T-helper 1 cell (primary cell): ENCODE measurements at places on chromosomes 11 and 22.

GRCh38 chr11:11740073-11740702, 101.6 kb upstream of the USP47 start:
- DNase-seq, result no peak

DNA sequence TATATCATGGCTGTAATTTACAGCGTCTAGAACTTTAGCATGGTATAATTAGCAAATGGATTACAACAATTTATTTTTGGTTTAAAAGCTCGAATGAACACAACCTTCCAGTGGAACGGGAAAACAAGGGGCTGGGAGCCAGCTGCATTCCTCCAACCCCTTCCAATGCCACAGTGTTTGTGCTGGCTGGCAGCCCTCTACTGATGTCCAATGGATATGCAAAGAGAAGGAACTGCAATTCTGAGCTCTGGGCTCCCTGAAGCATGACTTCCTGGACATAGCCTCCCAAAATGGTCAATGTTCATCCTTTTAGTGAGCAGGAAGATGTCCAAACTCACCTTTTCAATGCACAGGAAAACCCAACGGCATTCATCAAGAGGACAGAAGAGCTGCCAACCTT, 288.3 kb downstream of the TENM4 start:
- DNase-seq, result no peak

GRCh38 chr11:85801527-85801926, 9.4 kb downstream of the SYTL2 start:
- no peak for DNase-seq

- DNase-seq, result no peak
These were observed 56.1 kb downstream of the KIAA1671 start for GRCh38 chr22:25008666-25009065.

DNA sequence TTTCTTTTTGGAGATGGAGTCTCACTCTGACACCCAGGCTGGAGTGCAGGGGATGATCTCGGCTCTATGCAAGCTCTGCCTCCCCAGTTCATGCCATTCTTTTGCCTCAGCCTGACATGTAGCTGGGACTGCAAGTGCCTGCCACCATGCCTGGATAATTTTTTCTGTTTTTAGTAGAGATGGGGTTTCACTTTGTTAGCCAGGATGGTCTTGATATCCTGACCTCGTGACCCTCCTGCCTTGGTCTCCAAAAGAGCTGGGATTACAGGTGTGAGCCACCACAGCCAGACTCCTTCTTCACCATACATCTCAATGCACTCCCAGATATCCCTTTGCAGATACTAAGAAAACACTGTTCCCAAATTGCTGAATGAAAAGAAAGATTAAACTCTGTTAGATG, 224.3 kb downstream of the OR4A5 start:
- no peak for DNase-seq

- DNase-seq, result no peak
These were observed 6.0 kb downstream of the MPST start for GRCh38 chr22:37025500-37026070.

- no peak for DNase-seq
These were observed 24.9 kb downstream of the PGM2L1 start for GRCh38 chr11:74373382-74373781.

DNA sequence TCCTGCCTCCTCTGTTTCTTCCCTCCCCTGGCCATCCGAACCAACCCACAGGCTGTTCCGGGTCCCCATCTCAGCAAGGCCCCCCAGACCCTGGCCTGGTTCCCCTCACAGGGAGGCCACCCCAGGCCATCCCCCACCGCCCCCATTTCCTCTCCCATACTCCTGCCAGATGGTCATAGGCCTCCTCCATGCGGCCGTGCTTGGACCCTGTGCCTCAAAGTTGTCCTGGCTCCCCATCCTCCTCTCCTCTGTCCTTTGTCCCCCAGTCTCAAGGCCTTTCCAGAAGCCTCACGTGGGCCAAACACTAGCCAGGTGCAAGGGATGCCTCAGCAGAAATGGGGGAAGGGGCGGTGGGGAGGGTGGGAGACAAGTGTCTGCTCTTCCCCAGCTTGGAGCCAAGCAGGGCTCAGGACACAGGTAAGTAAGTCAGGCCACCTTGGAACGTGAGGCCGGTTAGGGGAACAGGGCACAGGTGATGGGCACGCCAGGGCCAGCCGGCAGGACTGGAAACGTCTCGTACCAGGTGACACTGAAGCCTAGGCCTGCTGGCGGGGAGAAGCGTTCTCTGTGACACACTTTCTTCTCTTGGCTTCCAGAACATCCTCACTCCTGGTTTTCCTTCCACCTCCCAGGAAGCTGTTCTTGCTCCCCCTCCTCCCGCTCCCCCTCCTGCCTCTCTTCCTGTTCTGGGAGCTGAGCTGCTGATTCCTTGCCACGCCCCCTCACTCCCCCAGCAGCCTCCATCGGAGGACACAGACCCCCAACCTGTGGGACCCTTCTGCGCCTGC, 31.5 kb upstream of the SLC22A12 start:
- no peak for DNase-seq

DNA sequence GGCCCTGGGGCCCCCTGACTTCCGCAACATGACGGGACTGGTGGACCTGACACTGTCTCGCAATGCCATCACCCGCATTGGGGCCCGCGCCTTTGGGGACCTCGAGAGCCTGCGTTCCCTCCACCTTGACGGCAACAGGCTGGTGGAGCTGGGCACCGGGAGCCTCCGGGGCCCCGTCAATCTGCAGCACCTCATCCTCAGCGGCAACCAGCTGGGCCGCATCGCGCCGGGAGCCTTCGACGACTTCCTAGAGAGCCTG, 992 bp downstream of the LRFN4 start:
- DNase-seq, result no peak

- DNase-seq, result no peak
These were observed 879.3 kb downstream of the DLG2 start for GRCh38 chr11:84747871-84748270.

- no peak for DNase-seq
These were observed 30.0 kb downstream of the CYB5R2 start for GRCh38 chr11:7643314-7643713.

DNA sequence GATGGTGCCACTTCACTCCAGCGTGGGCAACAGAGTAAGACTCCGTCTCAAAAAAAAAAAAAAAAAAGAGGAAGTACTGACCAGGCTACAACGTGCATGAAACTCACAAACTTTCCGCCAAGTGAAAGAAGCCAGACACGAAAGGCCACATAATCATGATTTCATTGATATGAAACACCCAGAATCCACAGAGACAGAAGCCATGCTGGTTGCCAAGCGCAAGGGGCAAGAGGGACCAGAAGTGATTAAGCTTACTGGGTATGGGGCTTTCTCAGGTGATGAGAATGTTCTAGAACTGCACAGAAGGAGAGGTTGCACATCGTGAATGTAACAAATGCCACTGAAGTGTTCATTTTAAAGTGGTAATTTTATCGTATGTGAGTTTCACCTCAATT, 60.9 kb downstream of the CELSR1 start:
- DNase-seq, result no peak

- no peak for DNase-seq
These were observed 22.9 kb downstream of the USH1C start for GRCh38 chr11:17521106-17521900.

DNA sequence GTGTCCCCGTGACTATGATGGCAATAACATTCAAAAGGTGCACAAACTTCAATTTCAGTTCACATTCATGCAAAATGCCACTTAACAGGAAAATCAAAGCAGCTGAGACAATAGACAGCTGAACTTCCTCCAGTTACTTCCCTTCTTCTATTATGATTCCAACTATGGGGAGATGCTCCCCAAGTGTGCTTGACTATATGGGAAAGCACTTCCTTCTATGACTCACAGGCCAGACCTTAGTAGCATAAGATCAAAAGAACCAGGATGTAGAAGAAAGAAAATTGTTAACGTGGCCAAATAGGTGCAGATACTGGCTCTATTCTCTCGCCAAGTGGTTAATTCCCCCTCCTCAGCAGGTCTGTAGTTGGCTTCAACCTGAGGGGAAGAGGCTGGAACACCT, 7.8 kb upstream of the FAT3 start:
- DNase-seq, result no peak

- no peak for DNase-seq
These were observed 35.0 kb downstream of the CHORDC1 start for GRCh38 chr11:90187839-90188238.
